ENCODE measurements at places on chromosomes 16 and 17. TPM values are rescaled to one million over a fixed set of nuclear protein-coding genes. Genes with fewer than 3 reads are reported as not detected.

Gene AGRP
- not detected for total RNA-seq

DNA sequence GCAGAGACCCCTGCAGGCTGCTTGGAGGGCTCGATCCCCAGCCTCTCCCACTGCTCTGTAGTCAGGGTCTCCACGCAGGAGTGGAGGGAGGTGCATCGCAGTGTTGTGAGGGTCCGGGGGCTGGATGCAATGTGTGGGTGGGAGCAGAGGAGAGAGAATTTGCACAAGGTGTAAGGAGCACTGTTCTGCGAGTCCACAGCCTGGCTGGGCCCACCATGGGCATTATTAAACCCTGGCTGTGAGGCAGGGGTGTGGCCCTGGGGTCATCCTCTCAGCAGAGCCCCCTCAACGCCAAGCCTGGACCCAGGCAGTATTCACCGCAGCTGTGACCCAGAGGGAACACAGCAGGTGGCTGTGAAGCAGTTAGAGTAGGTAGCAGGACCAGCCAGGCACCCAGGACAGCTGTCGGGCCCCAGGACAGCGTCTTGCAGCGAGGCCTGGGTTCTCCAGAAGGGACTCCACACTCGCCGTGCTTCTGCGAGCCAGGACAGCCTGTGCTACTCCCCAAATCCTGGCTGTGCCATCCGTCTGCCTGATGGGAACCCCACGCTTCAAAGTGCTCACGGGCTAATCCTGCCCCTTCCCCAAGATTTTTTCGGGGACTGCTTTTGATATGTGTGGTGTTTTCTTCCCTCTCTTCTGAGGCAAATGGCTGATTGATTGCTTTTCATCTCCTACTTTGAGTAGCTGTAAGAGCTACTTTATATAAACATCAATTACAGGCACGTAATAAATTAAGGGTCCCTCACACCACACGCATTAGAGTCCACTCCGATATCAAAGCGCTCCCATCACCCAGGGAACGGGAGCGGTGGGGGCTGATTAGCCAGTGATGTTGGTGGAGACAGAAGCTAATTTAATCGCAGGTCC, 100.9 kb upstream of the GSE1 start:
- H3K4me1 ChIP-seq, result no peaks in the 10 kb centered on the region
- no peak for DNase-seq
- no peaks in the 10 kb centered on the region for H3K27me3 ChIP-seq

DNA sequence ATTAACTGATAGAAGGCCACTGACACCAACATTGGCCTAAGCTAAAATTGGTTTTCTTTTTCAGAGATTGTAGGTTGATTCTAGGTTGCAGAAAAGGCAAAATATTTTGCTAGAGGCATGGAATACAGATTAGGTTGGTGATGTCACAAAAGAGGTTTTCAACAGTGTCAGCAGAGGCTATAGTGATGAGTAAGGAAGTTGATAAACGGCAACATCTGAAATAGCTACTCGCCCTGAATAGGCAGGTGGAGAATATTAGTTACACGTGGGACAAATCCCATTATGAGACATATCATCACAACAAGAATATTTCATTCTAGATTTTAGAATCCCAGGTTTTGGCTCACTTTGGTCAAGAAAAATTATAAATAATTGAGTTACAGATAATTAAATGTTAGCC, 1.5 kb upstream of the TOM1L1 start:
- no peaks in the 10 kb centered on the region for H3K36me3 ChIP-seq
- no peak for DNase-seq
- peaks cover 54% of the 10 kb centered on the region for H3K27me3 ChIP-seq
- no peaks in the 10 kb centered on the region for H3K4me1 ChIP-seq

- DNase-seq, result no peak
- no peak overlapping the region for H3K27ac ChIP-seq
- H3K4me3 ChIP-seq, result no peak overlapping the region
Measured at GRCh38 chr16:70662991-70663523, 16.7 kb downstream of the IL34 start.

- H3K36me3 ChIP-seq, result peaks cover 6% of the 10 kb centered on the region
- DNase-seq, result no peak
Measured at GRCh38 chr17:28839221-28839620, 3.4 kb downstream of the FAM222B start.

All from activated T-cell treated with anti-CD3 and anti-CD28 coated beads, Interleukin-2, amount 50 U/mL, for 72 hours (primary cell).